ENCODE measurements at places on chromosomes 7 and 10.

DNA sequence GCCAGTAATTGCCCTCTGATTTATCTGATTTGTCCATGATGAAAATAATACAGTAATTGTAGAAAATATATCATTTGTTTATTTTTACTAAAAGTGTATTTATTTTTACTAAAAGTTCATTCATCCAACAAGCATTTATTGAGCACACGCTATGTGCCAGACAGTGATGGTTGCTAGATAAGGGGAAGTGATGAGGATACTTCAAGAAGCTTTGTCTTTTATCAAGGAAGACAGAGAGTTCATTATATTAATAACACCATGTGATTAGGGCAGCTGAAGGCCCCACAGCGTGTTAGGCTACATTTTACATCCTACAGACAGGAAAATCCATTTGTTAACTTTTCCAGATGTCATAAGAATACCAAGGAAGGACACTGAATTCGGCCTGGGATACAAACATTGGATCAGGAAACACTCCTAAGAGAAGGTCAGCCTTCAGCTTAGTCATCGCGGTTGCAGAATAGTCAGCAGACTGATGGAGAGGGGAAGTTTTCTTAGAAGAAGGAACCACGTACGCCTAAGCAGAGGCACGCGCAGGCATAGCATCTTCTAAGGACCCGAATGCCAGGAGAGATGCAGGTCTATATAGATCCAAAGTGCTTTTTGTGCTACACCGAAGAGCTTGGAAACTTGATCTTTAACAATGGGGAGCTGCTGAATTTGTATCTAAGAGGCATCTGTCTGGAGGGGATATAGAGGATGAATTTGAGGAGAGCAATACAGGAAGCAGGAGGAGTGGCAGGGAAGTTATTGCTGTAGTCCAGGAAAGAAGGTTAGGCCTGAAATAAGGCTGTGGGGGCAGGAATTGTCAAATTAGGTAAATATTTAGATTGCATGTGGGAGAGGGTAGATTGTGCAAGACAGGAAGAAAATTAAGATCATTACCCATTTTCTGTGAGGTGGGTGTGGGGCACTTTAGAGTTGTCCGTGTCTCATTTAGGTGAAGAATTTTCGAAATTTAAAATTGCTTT is 85.7 kb downstream of the LRGUK start:
- DNase-seq, result no peak

DNA sequence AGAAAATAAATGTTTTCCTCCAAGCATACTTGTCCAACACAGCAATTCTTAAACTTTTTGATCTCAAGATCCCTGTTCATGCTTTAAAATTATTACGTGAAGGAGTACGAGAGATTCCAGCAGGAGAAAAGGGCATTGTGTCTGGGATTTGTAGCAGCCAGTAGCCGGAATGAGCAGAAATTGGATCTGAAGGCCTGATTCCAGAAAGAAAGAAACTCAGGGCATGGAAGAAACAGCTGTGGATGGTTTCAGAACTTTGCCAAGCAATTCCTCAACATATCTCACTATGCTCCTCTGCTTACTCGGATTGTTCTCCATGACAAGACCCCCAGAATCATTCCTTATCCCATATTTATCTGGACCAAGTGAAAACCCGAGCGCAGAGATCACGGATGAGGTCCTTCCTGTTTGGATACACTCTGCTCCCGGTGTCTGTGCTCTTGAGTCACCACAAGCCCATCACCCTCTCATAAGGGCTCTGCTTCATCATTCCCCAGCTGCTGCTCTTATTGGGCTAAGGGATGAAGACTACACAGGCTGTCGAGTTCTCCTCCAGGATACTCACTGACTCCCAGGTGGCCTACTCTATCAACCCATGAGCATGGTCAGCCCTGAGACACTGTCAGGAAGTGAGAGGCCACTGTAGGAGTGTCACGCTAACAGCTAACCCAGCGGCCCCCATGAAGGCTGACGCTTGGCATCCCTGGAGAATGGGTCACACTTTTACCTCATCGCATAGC is 121.0 kb upstream of the LANCL2 start:
- DNase-seq, result no peak

DNA sequence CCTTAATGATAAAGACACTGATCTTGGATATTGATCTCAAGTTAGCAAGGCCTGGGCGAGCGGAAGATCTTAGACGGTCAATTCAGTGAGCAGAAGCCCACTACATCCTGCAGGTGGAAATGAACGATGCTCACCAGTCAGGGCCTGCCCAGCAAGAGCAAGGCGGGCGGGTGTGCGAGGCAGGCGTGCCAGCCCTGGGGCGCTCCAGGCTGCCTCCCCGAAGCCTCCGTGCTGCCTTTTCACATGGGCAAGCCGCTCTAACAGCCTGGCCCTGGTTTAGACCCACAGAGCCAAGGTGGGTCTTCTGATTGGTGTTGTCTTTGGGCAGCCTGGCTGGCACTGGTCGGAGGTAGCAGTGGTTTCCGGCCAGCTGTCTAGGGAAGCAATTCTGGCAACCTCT is 475.1 kb upstream of the FOXK1 start:
- DNase-seq, result no peak

- DNase-seq, result no peak
Measured at GRCh38 chr10:90642650-90643049, 215.2 kb downstream of the HTR7 start.

DNA sequence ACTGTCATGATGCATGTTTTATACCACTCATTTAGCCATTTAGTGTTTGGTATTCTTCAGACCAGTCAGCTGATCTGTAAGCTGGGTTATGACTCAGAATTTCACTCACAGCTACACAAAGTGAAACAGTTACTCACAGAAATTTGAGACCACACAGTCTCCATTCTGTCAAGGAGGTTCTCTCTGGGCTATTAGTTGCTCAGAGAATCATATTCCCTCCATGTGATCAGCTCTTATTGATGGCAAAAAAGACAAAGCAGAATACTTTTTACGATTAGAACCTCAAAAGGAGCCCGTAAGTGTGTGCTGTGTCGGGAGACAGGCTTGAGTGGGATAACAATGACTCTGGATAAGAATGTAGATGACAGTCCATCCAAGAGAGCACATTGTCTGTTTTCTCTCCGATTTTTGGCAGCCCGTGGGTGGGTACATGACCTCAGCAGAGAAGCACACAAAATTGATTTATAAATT is 277.6 kb upstream of the SORCS1 start:
- DNase-seq, result no peak

GRCh38 chr10:111125102-111125501 is 48.3 kb downstream of the ADRA2A start:
- no peak for DNase-seq

- no peak for DNase-seq
Measured at GRCh38 chr10:43372765-43373361, 1.4 kb downstream of the FXYD4 start.

GRCh38 chr7:67348171-67348570 is 351.5 kb downstream of the TYW1 start:
- no peak for DNase-seq

GRCh38 chr10:59868696-59869593 is 37.4 kb downstream of the CCDC6 start:
- no peak for DNase-seq

DNA sequence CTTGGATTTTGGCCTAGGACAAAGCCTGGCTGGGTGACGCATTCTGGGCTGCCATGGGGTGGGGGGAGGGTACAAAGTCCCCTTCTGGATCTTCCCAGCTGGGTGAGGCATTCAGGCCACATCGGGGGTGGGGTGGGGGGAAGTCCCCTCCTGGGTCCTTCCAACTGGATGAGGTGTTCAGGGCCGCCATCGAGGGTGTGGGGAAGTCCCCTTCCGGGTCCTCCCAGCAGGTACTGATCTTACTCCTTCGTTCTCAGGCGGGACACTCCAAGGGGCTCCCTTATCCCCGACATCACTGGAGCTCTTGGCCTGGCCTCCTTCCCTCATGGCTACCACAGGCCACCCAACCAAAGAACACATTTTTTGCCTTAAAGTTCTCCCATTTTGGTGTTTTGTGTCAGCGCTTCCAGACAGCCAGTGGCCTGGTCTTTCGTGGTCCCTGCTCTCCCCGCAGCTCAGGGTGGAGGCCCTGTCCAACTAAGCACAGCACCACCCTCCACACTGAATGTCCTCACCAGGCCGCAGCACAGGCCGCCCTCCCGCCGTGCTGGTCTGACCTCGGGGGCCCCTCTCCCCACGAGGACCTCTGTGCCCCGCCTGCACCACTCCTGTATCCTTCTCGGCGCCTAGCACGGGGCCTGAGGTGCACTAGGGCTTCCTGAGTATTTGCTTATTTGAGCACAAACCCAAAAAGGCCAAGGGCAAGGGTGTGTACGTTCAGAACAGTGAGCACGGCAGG is 38.5 kb downstream of the EN2 start:
- no peak for DNase-seq

- DNase-seq, result no peak
Measured at GRCh38 chr10:91627344-91628102, 5.3 kb downstream of the PPP1R3C start.

DNA sequence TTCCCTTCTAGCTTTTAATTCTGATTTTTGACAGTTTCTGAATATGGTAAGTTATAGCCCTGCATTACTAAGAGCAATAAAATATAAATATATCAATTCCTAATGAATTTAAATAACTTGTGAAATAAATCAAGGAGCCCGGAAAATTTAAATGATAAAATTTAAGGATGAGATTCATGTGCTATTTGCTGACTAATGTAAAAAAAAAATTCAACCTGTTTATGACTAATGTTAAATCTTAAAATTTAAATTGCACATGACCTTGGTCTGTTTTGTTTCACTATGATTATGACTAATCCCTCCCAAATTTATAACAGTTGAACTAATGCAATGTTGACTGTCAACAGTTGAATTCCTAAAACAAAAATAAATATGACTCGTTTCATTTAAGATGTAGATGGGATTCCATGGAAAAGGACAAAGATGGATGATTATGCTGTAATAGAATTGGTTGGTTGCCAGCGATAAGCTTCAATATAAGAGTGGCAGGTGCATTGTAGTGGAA is 419.9 kb downstream of the NRG3 start:
- DNase-seq, result no peak

- no peak for DNase-seq
Measured at GRCh38 chr10:61321041-61321857, 131.9 kb downstream of the TMEM26 start.

DNA sequence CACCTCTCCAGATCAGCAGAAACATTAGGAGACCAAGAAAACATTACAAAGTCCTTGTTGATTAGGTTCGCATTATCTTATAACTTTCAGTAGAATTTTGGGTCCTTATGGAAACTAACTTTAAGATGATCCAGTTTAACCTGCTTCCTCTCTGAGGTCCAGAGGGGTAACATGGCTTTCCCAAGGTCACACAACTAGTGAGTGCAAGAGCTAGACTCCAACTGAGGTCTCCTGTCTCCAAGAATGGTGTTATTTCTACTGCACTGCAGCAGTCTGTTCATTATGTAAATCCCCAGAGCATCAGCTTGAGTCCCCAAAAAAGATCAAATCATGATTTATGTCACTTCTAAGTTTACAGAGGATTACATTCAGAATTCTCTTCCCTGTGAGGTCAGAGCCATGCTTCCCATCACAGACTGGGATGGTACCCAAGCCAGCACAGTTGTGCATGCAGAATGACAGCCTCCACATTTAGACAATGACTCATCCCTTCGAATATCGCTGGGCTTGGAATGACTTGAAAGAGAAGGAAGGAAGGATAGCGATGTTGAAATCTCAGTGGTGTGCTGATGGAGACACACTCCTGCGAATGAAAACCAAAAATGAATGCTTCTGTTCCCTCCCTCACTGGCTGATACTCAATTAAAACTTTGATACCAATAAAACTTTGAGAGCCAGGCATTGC is 163.1 kb upstream of the PLXNA4 start:
- no peak for DNase-seq

GRCh38 chr10:77160679-77161078 is 476.9 kb downstream of the KCNMA1 start:
- DNase-seq, result no peak

- DNase-seq, result no peak
Measured at GRCh38 chr10:78313048-78313381, 279.4 kb downstream of the RPS24 start.

DNA sequence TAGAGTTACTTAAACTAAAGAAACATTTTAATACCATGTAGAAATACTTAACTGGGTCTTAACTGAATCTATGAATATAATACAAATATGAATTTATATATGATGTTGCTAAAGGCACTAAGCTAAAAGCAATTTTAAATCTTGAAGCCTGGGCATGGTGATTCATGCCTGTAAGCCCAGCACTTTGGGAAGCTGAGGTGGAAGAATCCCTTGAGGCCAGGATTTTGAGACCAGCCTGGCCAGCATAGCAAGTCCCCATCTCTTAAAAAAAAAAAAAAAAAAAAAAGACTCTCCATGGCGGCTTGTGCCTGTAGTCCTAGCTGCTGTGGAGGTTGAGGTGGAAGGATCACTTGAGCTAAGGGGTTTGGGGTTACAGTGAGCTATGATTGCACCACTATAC is 95.3 kb downstream of the CCSER2 start:
- DNase-seq, result no peak

DNA sequence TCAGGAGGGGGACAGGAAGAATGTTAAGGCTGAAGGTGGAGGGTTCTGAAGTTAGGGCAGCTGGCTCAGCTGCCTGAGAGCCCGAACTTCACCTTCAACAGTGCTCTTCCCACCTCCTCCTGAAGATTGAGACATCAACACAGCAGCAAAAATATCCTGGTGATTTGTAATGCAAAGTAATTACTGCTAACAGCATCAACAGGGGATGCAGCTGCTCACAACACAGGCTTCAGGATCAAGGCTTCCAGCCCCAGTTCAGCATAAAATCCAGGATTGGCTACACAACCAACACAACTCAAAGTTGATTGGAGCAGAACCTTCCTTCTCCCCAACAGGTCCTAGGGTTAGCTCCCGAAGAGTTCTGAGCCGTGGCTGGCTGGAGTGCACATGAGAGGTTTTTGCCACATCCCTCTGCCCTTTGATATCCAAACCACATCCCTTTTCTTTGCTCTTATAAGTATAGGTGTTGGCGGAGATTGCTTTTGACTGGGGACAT is 242.4 kb downstream of the KIAA1217 start:
- no peak for DNase-seq
